ENCODE measurements at places on chromosomes 6 and 20.

- DNase-seq = no peak
Observed at GRCh38 chr20:47428164-47428563, 71.7 kb upstream of the ZMYND8 start.

- DNase-seq = no peak
Observed at GRCh38 chr20:34512266-34512954, 3.8 kb upstream of the DYNLRB1 start.

DNA sequence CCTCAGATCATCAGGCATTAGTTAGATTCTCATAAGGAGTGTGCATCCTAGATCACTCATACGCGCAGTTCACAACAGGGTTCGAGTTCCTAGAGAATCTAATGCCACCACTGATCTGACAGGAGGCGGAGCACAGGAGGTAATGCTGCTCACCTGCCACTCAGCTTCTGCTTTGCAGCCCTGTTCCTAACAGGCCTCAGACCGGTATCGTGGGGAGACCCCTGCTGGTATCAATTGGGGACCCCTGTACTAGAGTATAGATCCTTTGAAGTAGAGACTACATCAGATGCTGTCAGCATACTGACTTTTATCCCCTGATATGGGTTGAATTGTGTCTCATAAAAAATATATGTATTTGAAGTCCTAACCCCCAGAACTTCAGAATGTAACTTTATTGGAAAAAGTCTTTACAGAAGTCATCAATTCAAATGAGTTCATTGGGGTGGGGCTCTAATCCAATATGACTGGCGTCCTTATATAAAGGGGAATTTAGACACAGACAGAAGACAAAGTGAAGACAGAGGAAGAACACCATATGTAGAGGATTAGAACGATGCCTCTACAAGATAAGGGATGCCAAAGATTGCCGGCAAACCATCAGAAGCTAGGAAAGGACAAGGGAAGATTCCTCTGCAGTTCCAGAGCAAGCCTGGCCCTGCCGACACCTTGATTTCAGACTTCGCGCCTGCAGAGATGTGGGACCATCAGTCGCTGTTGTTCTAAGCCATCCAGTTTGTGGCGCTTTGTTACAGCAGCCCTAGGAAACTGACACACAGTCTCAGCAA is 104.4 kb upstream of the BTBD3 start:
- DNase-seq = no peak

GRCh38 chr6:44742828-44743372 is 355.4 kb downstream of the CDC5L start:
- no peak for DNase-seq

DNA sequence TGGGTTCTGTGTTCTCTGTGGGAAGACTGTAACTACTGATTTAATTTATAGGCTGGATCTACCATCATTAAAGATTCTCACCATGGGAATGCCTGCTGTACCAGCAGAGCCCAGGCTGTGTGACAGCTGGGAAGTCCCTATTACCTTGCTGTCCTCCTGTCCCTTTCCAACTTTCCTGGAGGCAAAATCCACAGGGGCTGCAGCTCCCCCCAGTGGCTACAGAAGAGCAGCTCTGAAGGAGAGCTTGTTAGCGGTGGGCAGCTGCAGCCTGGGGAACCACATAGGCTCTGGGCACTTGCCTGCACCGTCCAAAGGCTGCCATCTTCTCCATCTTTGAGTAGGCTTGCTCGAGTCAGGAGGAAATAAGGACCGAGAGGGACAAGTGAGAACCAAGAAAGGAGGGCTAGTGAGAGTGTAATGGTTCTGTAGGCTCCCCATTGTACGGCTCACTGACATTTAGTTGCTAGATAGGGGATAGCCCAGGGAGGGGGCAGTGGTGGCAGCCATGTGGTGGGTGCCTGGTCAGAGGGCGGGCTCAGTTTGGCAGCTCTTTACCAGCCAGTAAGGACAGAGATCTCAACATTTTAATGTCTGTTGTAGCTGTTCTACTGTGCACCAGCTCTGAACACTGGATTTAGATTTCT is 155.1 kb upstream of the MLIP start:
- no peak for DNase-seq

- DNase-seq = no peak
Observed at GRCh38 chr6:89830170-89830809, 610 bp downstream of the CASP8AP2 start.

DNA sequence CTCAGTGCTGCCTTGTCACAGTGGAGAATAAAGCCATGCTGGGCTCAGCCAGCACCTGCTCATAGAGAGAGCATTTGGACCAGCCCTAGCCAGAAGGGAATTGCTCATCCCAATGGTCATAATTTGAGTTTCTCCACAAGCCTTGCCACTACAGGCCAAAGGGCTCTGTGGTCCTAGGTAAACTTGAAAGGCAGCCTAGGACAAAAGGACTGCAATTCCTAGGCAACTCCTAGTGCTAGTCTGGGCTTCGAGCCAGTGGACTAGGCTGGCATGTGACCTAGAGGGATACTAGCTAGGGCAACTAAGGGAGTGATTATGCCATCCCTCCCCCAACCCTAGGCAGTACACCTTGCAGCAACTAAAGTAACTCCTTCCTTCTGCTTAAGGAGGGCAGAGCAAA is 516.2 kb downstream of the BCKDHB start:
- peak; percentile 68 for DNase-seq

DNA sequence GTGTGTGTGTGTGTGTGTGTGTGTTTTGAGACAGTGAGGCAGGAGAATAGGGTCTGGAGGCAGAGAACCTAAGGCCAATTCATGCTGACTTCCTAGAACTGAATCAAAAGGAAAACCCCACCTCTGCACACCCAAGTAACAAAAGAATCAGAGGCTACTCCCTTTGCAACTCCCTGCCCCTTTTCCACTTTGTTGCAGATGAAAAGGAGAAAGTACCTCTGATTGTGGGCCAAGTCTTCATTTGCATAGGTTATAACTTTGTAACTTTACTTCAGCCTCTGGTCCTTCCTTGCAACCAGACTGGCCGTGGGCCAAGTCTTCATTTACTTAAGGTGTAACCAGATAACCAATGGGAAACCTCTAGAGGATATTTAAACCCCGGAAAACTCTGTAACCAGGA is 168.8 kb downstream of the EYA2 start:
- DNase-seq = no peak

- no peak for DNase-seq
Observed at GRCh38 chr20:8213831-8214587, 81.9 kb downstream of the PLCB1 start.

- DNase-seq = no peak
Observed at GRCh38 chr6:31180500-31180899, 10.0 kb upstream of the POU5F1 start.

DNA sequence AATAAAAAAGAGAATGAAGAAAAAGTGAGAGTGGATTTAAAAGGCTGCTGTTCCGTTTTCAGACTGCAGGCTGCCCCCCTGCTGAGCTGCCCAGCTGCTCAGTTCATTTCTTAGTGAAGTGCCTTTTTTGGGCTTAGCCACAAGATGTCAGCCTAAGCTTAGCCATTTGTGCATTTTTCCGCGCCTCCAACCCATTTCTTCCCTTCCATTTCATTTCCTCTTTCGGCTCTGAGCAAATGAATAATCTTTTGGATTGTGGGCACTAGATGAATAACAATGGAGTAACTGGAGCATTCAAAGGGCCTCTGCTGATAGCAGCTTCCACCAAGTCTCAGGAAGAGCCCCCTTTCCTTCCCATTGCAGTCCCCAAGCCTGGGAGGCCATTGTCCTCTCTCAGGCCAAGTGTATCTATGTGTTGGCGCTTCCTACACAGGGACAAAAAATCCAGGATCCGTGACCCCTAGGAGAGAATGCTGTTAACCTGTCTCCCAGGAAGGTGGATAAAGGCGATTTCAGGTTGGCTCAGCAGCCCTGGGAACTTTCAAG is 83.5 kb upstream of the SPTLC3 start:
- peak; percentile 48 for DNase-seq

DNA sequence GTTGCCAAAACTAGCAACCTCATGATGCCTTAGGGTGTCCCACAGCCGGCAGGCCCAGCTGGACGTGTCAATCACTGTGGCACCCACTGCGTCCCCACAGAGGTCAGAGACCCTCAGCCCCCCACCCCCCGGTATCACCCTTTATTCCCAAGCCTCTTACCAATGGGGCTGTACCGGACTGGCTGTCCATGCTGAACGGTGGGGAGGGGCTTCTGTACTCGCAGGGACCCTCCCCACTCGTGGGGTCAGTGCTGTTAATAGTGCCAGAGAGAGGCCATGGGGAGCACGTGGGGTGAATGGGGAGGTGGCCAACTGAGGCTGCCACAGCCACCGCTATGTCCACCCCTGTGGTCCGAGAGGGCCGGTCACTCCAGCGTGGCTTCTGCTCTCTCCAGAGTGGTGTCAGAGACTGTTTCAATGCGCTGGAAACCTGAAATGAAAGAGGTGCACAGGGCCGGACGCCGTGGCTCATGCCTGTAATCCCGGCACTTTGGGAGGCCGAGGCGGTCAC is 68.6 kb downstream of the THBS2 start:
- no peak for DNase-seq

DNA sequence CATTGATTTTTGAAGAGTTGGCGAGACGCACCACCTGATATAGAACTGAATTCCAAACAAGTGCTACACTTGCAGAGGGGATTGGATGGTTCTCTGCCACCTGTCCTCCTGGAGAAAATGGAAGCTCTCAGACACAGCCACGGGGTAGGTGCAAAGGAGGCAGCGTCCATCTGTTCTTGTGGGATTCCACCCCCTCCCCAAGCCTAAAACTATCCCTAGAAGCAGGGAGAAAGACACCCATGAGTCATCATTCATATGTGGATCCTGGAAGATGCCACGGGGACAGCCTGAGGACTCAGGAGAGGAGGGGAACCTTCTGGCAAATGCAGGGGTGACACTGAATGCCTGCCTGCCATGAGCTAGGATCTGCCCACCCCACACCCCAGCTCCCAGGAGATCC is 171.3 kb upstream of the CST7 start:
- no peak for DNase-seq

DNA sequence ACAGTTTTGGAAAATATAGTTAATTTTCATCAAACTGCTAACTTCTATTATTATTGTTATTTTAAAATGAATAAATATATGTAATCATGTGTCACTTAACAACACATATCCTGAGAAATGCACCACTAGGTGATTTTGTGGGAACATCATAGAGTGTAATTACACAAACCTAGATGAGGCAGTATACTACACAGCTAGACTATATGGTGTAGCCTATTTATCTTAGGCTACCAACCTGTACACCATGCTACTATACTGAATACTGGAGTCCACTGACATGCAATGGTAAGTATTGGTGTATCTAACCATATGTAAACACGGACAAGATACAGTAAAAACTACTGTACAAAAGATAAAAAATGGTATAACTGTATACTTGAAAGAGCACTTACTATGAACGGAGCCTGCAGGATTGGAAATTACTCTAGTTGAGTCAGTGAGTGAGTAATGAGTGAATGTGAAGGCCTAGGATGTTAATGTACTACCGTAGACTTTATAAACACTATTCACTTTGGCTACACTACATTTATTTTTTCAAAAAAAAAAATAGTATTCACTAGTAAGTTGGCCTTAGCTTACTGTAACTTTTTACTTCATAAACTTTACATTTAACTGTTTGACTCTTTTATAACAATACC is 72.4 kb downstream of the ASCC3 start:
- no peak for DNase-seq

- DNase-seq = no peak
Observed at GRCh38 chr6:75850026-75850833, 101.2 kb downstream of the MYO6 start.

DNA sequence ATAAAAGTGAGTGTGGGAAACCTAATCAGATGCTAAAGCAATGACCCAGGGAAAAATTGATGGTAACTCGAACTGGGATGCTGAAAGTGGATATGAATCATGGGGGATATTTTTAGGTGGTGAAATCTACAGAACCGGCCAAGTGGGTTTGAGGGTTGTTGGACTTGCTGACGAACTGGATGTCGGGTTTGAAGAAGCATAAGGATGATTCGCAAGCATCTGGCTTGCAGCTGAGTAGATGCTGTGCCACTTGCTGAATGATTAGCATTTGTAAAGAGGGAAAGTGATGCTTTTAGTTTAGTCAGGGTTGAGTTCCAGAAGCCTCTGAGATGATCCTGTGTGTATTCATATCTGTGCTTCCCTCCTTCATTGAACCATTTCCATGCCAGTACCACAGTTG is 54.9 kb downstream of the UBR2 start:
- no peak for DNase-seq

All from retinal pigment epithelial cell (primary cell).